CD4-positive, alpha-beta memory T cell (primary cell): ENCODE measurements at places on chromosomes 1 and 21.

GRCh38 chr1:47839433-47839760 lies 157.8 kb downstream of the TRABD2B start:
- DNase-seq, result no peak

DNA sequence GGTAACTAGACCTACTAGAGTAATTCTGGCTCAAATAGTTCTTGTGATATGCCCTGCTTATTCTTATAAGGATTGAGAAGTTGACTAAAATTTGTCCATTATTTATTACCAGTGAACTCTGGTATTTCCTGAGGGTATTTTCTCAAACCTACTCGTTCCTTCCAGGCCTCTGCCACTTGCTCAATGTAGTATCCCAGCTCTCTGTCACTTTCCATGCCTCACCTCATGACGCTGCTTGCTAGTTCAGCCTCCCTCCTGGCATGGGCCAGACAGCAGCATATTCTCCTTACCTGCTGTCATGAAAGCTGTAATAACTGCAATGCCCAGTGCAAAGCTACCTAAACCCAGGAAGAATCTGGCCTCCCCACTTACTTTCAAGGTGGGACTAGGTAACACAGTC lies 602.9 kb upstream of the ADAMTS5 start:
- DNase-seq, result no peak

- DNase-seq, result no peak
Measured at GRCh38 chr1:83813576-83813975, 185.4 kb downstream of the TTLL7 start.

- DNase-seq, result no peak
Measured at GRCh38 chr1:112982853-112983536, 27.0 kb upstream of the SLC16A1 start.

DNA sequence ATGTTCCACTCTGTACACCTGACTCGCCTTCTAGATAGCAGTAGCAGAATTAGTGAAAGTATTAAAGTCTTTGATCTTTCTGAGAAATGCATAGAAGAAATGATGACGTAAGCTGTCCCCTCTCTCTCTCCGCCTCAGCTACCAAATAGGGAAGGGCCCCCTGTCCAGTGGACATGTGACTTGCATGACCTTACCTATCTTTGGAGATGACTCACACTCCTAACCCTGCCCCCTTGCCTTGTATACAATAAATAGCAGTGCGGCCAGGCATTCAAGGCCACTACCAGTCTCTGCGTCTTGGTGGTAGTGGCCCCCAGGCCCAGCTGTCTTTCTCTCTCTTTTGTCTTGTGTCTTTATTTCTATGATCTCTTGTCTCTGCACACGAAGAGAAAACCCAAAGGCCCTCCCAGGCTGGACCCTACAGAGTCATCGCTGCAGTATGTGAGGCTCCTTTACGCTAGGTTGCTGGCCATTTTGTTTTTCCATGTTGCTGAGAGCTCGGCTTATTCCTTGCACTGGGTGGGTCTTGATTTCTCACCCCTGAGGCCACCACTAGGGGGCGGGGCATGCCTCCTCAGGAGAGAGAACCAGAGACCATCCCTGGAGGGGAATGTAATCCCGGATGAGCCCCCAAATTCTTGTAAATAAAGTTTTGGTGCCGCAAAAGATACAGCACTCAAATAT lies 16.0 kb upstream of the ZBTB8B start:
- no peak for DNase-seq

GRCh38 chr1:163069142-163069541 lies at the start of gene RGS4:
Gene RGS4 (plus strand): TSS chr1:163069361. CDS start chr1:163069485, 124 bp downstream.
- DNase-seq, result no peak

DNA sequence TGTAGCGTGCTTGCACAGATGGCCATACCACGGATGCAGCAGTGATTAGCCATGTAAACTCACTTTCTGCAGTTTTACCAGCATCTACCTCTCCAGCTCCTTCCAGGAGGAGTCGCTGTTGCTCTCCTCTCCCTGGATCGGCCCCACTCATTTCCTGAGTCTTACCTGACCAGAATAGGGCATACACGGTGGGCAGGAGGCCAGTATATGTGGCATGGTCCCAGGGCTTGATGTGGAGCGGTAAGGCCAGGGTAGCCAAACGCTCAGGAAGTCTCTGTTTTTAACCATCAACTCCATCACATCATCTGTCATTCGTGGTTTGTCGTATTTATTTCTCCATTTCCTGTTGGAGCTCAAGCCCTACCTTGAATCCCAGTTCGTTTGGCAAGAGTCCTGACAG lies 163.4 kb upstream of the USP24 start:
- DNase-seq, result no peak

- DNase-seq, result no peak
Measured at GRCh38 chr1:115822117-115822516, 18.8 kb downstream of the NHLH2 start.

DNA sequence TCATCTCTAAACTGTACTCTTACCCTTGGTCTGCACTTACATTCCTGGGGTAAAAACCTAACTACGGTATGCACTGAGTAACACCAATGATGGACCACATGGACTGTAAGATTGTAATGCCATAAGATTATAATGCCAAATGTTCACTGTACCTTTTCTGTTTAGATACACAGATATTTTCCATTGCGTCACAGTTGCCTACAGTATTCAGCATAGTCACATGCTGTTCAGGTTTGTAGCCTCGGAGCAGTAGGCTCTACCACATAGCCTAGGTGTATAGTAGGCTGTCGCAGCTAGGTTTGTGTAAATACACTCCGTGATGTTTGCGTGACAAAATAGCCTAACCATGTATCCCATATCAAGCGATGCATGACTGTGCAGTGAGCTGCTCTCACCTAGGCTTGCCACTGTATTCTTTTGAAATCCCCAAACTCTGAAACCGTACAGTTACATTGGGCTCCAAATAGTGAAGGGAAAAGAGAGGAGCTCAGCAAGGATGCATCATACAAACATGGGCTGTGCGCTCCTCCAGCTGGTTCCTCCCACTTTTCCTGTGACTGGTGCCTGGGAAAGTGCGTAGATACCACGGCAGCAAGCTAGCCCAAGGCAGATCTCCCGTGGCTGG lies 35.2 kb downstream of the CFAP57 start:
- no peak for DNase-seq

DNA sequence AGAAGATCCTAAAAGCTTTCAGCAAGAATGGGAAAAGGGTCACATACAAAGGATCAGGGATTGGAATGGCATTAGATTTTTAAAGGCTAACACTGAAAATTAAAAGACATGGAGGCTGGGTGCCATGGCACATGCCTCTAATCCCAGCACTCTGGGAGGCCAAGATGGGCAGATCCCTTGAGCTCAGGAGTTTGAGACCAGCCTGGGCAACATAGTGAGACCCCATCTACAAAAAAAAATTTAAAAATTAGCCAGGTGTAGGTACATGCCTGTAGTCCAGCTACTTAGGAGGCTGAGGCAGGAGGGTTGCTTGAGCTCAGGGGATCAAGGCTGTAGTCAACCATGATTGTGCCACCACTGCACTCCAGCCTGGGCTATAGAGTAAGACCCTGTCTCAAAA lies 12.4 kb downstream of the LURAP1 start:
- DNase-seq, result no peak

- no peak for DNase-seq
Measured at GRCh38 chr1:245168906-245169305, 14.1 kb downstream of the KIF26B start.

- no peak for DNase-seq
Measured at GRCh38 chr1:211571998-211572397, 7.0 kb downstream of the SLC30A1 start.

DNA sequence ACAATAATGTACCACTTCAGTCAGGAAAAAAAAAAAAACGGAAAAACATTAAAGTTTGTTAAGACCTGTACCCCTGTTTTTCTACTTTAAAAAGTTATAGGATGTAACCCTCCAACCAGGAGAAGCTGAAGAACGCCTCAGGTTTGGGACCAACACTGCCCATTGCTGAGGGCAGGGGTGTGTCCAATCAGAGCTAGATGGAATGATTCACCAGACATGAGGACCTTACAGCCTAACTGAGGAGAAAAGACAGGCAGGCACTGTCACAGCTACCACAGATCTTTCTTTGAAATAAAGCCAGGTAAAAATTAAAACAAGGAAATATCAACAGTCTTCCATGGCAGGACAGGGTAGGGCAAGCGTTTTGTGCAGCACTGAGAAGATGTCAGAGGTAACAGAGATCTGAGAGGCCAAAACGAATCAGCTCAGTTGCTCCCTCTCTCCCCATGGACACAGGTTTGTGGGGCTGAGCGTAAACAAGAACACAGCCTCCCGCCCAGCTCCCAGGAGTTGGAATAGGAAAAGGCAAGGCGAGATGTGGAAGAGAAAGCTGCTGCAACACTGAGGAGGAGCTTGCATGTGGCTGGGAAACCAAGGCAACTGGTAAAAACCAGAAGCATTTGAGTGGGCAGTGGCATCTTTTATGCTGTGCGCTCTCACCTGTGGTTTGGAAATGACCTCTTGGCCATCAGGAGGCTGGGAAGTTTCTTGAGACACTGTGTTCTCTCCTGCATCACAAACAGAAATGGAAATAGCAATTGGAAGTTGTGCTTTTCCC lies 34.0 kb downstream of the SEC16B start:
- DNase-seq, result no peak

DNA sequence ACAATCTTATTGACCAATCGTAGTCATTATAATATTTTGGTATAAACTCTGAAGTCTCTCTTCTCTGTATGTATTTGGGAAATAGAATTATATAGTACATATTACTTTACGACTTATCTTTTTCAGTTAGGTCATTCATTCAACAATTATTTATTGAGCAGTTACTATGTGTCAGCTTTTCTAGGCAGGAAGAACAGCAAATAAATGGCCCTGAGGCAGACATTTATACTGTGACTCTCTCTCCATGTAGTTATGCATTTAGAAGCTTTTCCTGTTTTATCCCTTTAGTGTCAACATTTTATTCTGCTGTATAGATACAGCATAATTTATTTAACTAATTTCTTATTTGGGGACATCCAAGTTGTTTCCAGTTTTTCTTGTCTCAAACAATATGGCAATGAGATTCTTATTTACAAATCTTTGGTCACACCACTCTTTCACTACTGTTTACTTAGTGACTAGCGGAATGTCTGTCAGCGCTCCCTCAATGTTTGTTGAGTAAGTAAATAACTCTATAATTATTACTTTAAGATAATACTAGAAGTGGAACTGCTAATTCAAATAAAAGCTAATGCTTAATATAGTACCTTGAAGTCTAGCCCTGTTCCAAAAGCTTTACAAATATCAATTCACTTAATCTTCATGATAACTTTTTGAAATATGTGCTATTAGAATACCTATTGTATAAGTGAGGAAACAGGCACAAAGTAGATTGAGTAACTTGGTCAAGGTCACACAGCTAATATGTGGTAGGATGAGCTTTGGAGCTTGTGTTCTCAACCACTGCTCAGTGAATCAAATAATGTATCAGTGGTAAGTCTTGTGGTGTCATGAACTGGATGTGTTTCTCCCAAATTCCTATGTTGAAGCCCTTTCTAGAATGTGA lies 465.6 kb downstream of the SIPA1L2 start:
- no peak for DNase-seq

DNA sequence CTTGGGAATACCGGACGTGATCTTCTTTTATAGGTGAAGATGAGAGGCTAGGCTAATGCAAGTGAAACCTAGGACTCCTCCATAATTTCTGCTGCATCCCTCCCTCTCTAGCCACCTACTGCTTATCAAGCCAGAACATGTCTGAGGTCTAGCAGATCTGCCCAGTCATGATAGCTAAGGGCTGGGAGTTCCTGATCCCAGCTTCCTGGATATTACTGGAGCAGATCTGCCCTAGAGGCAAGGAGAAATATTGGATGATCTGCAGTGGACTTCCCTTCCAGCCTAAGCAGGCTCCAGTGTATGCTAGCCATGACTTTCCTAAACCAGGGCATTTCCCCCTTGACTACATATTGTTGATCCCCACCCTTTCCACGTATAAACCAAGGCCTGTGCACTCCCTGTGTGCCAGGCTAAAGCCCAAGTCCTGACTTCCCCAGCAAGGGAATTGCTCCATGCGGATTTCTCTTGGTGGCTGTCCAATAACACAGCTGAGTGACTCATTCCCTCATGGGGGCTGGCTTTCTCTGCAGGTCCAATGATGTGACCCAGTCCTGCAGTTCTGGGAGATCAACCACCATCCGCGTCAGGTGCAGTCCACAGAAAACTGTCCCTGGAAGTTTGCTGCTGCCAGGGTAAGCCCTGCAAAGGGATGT lies 15.5 kb upstream of the SARS1 start:
- DNase-seq, result no peak

DNA sequence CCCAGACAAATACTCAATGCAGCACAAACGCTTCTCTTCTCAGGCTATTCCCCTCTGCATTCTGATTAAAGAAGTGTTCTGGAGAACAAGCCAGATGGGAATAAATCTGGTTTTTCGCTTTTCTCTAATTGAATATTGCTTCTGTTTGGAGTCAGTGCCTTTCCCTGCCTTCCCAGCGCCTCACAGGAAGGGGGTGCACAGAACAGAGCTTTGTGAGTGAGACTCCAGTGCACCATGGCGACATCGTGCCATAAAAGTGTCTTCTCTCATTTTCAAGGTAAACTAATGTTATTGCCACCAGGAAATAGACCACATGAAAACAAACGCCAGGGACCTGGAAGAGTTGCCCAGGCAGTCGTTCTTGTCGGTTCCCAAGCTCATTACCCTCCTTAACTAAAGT lies 43.6 kb upstream of the SLC45A1 start:
- no peak for DNase-seq

DNA sequence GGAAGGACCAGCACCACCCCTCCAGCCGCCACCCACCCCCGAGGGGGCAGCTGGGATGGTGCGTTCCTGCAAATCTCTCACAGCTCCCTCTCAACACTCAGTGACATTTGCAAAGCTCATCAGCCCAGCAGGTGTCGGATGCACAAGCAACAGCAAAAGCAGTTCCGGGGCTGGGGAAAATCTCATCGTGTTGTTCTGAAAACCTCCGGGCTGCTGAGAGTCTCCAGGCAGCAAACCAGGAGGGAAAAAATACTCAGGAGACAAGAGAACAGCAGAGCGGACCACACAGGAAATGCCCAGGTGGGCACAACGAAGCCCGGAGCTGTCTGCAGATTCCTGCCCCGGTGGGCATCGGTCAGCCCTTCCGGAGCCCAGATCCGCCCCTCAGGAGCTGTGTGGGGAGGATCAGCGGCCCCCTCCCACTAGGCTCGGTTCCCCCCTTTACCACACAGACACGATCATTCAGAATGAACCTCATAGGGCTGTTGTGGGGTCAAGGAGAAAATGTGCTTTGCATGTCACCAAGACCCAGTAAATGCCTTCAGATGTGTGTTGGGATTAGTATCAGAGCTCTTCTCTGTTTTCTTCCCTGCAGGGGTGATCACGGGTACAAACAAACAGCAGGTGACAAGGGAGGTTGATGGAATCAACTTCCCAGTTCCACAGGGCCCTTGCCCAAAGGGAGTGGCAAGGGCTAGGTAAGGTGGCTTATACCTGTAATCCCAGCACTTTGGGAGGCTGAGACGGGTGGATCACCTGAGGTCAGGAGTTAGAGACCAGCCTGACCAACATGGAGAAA lies 127.0 kb upstream of the TIAM1 start:
- DNase-seq, result no peak

DNA sequence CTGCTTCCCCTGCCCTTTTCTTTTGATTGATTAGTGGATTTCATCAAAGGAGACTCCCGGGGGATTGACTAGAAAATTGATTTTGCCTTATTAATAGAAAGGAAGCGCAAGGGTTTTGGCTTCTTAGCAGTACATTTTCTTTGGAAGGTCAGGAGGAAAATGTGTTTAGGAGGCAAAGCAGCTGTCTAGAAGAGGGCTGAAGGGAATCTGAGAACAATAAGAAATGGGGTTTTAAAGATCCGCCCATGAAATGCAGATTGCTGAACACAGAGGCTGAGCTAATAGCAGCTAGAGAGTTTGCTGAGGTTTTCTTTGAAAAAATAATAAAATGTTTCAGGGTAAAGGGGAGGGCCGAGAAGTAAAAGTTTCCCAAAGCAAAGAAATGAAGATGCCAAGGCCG lies 4.9 kb downstream of the SERTAD4 start:
- DNase-seq, result no peak
